ENCODE measurements at places on chromosomes 4 and X.
A peak's percentile ranks its signal among the peaks of the same experiment; 100 is the strongest.

DNA sequence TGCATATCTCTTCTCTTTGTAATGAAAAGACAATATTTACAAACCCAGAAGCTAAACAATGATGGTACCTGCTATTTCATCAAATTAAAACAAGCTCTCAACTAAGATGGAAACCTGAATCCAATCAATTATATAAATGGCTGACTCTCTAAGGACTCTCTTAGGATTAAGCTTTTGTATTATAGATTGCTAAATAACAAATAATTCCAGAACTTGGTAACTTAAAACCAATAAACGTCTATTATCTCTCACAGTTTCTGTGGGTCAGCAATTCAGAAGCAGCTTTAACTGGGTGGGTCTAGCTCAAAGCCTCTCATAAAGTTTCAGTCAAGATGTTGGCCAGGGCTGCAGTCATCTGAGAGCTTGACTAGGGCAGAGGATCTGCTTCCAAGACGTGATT, 12.4 kb downstream of the PHKA2 start:
- DNase-seq, result no peak

DNA sequence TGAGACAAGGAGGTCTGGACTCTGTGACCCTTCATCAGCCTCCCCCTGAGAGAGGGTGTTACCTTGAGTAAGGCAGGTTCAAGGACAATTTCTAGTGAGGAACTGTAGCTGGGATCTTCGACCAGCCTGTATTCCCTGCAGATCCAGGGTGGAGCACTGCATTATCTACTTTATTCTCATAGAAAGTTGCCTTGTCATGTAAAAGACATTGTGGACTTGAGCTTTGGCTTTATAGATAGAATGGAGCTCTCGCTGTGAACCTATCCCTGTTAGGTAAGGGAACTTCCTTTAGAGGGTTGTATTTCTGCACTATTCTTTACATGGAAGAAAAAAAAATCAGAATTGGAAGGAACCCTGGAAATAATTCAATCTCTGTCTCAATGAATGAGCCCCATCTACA, 91.4 kb downstream of the MAOA start:
- DNase-seq, result no peak

DNA sequence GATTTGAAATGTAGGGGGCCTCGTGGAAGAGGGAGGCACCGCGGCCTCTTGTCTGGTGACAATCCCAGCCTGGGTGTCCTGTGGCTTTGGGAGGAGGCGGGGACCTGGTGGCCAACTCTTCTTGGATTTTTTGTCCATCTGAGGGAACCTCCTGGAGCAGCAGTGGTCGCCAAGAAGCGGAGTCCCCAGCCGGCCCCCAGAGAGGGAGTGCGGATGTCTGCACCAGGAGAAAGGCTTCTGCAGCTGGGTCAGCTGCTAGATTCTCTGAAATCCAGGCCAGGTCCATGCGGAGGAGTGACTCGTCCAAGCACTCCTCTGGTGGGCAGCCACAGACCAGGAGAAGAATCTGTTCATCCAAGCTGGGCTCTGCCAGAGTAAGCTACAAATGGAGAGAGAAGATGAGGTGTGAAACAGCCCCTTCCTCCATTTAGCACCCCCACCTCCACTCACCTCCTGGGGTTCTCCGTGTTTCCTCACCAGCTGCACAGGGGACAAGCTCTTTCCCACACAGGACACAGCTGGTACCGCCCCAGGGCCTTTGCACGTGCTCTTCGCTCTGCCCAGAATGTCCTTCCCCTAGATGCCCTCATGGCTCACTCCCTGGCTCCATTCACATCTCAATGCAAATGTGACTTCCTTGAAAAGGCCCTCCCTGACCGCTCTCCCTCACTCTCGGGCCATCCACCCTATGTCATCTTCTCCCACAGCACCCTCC, 27.6 kb downstream of the C4orf50 start:
- no peak for DNase-seq

DNA sequence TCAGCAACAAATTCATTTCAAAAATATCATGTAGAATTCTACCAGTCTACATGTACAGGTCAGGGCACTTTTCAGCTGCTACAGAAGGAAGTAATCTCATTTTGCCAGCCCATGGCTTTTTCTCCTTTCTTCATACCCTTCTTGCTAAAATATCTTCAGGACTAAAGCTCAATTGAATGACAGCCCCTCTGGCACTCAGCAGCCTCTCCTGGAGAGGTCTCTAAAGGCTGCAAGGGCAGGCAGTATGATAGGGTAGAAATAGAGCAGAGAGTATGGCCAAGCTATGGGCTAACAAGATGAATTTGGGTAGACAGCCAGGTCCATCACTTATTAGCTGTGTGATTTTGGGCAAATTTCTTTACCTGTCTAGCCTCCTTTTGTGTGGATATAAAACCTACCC, 224.6 kb upstream of the RPL34 start:
- DNase-seq, result no peak

- no peak for DNase-seq
Observed at GRCh38 chr4:86414686-86415085, 54.8 kb upstream of the MAPK10 start.

DNA sequence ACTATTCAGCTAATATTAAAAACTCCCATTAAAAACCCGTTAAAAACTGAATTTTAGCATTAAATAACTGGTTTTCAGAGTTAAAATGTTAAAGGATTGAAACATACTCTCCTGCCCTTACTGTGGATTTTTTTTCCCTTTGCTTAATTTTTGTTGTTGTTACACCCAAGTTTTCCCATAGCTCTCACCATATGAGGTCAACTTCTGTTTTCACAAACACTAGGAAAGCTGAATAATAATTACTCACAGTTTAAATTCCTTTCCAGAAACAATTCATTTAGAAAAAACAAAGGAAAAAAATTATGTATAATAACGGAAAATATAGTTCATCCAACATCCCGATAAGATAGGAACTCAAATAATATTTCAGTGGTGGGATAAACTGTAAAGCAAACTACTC, 129.0 kb downstream of the PPP3CA start:
- DNase-seq, result no peak

GRCh38 chrX:16836371-16836770, 33.8 kb downstream of the RBBP7 start:
- peak; percentile 24 for DNase-seq

DNA sequence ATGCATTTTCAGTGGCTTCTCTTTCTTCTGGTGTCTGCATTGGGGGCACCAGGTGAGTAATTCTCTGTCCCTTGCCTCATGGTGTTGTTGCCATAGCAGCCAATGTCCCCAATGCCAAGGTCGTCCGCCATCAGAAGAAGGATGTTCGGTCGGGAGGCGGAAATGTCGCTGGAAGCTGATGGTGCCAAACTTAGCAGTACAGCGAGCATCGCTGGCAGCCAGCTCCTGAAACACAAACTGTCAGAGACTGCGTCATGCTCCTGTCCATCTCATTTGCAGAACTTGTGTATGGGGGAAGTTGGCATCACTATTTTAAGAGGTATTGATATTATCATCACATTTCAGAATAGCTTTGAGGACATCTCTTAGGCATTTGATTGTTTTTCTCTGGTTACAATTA, 29.1 kb upstream of the ARSD start:
- DNase-seq, result no peak

GRCh38 chr4:182901337-182901736, 15.8 kb downstream of the DCTD start:
- no peak for DNase-seq

DNA sequence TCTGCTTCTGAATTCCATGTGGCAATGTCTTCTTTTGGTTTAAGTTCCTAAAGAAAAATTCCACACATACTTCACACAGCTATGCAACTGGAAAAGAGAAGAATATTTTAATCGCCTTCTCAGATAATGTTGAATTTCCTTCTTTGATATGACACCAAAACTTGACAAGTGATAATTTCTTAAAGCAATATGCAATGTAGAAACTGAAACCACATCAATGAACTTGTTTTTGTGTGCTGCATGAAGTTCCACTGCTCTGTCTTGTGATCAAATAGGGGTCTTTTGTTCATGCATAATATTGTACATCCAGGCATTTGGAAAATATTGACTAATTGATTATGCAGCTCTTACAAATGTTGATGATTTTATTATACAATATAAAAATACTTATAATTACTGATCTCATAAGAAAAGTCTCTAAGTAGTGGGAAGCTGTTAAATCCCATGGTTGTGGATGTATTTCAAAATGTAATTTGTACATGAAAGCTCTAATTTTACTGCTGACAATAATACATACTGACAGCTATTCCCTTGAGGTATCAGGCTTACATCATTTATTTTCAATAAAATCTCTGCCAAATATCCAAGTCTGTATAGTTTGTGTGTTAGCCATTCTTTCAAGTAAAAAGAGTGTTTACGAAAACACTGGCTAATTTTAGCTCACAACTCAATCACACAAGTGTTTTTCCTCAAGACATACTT, 56.5 kb downstream of the AGA start:
- no peak for DNase-seq

DNA sequence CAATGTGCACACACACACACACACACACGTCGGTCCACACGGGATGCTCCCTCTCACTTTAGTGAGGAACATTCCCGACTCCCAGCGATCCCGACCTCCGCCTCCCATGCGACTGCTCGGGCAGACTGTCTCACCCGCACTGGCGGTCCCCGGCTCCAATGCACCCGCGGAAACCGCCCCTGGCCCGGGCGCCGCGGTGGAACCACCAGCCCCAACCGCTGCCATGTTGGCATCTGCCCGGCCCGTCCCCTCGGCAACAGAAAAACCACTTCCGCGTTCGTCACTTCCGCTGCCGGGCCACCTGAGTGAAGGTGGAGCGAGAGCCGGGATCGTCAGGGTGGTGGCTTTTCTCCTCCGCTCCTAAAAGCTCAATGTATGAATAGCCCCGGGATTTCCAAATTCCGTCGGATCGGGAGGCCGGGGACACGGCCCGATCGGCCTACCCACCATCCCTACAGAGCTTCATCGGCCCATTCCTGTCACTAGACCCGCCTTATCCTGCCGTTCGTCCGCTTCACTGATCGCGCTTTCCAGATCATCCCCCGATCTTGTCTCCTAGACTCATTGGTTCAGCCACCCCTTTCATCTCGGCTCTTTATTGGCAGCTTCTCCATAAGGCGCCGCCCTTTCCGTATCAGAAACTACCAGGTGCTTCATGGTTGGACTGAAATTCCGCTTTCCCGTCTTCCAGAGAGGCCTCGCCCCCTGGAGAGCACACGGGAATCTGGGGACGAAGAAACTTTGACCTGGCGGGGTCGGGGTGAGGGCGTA, at the start of gene SLC35A2:
SLC35A2 (minus strand) TSS at position 235 of the 771 bp plus-strand sequence; CDS start at position 225, 10 bp downstream.
- peak; percentile 79 for DNase-seq

- DNase-seq, result no peak
Observed at GRCh38 chr4:25113915-25114904, 46.0 kb downstream of the SEPSECS start.

DNA sequence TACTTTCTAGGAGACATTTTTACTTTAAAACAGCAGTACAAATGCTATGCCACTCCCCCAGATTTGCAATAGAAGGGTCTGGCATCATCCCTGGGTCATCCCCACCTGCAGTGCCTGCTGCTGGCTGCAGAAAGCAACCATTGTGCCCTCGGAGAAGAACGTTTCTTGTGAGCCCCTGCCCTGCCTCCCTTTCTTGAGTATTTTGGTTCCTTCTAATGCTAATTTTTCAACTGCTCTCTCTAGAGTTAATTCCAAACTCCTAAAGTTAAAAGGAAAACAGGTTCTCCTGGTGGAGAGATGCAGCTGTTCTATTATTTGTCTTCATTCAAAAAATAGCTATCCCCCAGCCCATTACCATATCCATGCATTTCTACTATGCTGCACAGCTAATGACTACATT, 107.1 kb downstream of the IDS start:
- no peak for DNase-seq

- no peak for DNase-seq
Observed at GRCh38 chrX:134388161-134389109, 71.5 kb upstream of the HPRT1 start.

DNA sequence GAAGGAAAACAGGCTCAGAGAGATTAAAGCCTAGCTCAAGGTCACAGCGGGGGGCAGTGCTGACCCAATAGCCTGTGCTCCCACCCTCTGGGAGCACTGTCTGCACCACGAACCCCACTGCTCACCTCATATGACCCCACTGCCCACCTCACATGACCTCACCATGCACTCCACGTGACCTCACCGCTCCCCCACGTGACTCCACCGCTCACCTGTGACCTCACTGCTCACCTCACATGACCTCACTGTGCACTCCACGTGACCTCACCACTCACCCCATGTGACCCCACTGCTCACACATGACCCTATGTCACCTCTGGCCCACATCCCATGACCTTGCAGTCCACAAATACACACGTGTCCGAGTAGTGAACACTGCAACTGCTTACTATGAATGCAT, 55.4 kb downstream of the ACOX3 start:
- DNase-seq, result no peak

DNA sequence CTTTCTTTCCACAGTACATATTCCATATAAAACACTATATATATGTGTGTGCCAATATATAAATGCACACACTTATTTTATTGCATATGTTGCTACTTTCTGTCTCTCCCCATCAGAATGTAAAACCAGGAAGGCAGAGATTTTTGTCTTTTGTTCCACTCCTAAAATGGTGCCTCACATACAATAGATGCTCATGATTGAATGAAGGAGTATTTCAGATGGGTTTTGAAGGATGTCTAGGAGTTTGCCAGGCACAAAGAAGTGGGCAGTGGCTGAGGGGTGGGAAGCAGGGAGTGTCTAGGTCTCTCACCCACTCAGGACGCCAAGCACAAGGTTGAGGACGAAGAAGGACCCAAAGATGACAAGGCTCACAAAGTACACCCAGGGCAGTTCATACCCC, 5.4 kb downstream of the CACNA1F start:
- DNase-seq, result no peak

- DNase-seq, result no peak
Observed at GRCh38 chr4:791252-791897, 34.6 kb downstream of the CPLX1 start.

DNA sequence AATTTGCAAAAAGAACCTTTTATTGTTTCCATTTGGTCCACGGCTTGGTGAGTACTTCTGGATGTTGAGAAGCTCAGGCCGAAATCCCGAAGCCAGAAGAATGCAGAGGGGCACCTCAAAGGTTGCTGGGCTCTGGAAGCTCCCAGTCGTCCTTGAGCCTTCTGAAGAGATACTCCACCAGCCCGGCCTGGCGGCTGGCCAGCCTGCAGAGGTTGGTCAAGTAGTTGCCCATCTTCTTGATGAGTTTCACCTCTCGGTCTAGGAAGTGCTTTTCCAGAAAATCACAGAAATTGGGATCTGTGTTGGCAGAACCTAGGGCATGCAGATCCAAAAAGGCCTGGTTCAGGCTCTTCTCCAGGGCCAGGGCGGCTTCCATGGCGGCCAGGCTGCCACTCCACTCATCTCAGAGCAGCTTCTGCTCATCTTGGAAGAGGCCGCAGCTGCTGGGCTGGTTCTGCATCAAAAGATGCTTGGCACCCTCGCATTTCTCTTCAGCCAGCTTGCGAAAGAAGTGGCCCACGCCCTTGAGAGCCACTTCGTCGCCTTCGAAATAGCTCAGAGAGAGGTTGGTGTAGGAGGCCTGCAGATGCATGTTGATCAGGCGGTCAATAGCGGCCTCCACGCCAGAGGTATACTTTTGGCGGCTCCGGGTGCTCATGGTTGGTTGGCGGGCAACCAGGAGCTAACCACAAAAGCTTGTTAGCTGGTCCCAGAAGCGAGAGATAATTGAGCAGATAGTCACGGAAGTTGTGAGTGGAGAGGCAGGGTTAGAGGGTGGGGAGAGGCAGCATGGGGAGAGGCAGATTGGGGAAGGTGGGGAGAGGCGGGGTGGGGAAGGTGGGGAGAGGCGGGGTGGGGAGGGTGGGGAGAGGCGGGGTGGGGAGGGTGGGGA, 76.5 kb upstream of the TSPAN7 start:
- DNase-seq, result no peak

GRCh38 chr4:81580346-81580993, 108.8 kb upstream of the RASGEF1B start:
- no peak for DNase-seq

GRCh38 chrX:69506617-69507499, 2.7 kb downstream of the NALF2 start:
- DNase-seq, result no peak
